ENCODE measurements at places on chromosomes 11 and 22. TPM values are rescaled to one million over a fixed set of nuclear protein-coding genes. Genes with fewer than 3 reads are reported as not detected.

DNA sequence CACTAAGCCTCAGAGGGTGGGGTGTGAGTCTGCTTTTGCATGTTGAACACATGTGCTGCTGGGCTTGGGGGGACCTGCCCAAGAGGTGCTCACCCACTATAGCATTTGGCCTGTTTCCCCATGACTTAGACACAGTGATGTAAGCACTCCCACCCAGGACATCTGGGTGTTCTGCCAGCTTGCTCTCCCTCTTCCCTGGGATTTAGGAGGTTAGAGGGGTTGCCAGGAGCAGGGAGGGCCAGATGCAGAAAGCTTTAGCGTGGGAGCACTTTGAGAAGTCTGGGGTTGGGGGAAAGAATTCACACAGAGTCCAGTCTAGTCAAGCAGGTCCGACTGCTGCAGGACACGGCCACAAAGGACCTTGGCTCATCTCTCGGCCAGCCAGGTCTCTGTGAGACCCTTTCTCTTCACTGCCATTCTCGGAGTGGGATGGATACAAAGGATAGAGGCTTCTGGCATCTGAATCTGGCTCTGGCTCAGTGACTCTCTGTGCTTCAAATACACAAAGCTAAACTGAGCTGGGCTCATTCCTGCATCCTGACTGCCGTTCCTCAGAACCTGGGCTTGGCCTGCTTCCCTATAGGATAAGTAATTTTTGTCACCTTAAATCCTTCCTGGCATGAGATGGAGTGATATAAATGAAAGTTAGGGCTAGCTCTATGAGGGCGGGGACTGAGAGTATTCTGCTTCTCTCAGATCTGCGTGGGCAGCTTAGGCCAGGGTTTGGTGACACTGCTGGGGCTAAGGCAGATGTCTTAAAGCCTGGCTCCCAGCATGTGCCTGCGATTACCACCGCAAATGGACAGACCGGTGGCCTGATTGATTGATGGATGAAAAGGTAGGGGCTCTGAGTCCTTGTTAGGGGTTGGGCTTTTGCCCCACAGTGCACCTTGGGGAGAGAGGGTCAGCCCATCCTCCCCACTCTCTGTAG lies 14.5 kb downstream of the USP2 start:
- DNase-seq: no peak

DNA sequence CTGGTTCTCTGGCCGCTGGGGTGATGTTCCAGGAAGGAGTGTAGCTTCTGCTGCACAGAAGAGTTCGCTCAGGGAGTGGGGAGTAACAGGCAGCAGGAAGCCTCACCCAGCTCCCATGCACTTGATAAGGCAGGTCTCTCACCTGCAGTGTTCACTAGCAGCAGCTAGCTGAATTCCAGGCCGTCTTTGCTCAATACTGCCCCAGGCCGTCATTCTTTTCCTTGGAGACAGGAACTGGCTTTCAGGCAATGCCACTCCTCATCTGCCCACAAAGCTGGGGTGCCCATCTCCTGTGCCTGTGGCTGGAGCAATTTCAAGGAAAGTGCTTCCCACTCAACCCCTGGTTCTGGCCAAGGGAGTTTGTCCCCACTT lies 66.1 kb downstream of the ARHGAP42 start:
- DNase-seq: no peak

Gene TTLL12
- 52.8 TPM for total RNA-seq

Gene NDUFA6
- 81.9 TPM for total RNA-seq

DNA sequence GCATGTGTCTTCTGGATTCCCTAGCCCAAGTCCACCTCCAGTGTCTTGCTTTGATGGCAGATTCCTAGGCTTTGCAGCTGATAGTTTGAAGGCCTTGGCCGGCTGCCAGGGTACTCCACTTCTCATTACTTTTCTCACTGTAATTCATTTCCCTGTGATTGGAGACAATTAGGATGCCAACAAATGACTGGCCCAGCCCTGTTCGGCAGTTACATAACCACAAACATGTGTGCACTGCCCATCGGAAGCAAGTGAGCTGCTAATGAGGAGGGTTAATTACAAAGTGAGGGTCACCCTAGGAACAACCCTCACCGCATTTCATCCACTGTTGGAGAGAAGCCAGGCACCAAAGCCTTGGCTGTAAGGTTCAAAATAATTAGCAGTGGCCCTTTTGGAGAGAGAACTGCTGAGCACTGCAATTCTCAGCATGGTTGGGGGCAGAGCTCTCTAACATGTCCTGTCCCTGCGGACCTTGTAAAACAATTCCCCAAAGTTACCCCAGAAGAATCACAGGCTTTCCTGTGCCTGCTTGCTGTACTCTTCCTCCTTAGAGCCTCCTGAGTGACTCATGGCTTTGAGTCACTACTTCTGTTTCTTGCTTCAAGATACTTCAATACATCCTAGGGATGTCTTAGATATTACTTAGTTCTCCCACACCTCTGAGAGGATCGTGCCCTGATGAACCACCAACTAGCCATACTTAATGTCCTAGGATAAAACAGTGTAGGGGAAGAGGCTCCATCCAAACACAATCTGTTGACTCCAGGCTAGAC lies 109.7 kb upstream of the GALNT18 start:
- DNase-seq: peak; percentile 72

- peak; percentile 87 for DNase-seq
These were observed 44.3 kb downstream of the POLD3 start for GRCh38 chr11:74636630-74637184.

DNA sequence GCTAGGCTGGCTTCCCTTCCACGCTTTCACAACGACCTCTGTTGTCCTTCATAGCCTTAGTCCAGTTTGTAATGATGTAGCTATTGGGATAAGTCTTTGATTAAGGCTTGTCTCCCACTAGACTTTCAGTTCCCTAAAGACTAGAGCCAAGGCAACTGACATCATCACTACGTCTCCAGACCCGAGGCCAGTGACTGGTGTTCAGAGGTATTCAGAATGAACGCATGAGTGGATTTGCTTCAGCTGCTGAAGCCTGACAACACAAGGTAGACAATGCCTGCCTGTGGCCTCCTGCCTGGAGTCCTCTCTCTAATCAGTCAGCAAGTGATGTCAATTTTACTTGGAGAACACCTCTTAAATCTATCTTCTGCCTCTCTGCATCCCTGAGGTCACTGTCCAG lies 13.6 kb downstream of the EFCAB6 start:
- no peak for DNase-seq

Data from LHCN-M2 (cell line).